RPMI7951 (cell line): ENCODE measurements at places on chromosomes 2 and 18.

GRCh38 chr2:205002390-205002789, 457.1 kb downstream of the PARD3B start:
- DNase-seq = no peak

DNA sequence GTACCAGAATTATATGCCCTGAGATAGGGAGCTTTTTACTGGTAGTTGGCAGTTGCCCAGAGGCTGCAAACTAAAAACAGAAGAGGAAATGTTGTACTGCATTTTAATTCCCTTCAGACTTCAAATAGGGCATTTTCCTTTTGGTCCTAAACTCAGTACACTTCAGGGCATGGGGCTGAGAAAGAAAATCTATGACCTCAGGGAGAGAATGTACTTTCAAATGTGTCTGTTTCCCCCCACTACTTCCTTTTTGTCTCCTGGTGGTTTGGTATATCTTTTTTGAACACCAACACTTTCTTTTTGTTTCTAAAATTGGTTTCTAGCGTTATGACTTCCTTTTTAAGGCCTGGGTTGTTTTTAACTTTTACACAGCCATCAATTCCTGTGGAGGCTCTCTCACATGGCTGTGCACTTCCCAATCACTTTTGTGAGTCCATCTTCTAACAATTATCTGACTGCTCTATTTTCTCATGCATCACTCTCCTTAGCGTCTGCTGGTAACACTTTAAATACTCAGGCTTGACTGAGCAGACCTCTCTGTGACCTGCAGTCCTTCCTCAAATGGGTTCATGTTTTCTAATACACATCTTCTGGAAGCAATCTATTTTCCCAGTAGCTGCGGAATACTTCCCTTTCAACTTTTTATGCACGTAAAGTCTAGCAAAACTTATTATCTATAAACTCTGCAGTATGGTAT, 596.0 kb downstream of the LRP1B start:
- DNase-seq = no peak

DNA sequence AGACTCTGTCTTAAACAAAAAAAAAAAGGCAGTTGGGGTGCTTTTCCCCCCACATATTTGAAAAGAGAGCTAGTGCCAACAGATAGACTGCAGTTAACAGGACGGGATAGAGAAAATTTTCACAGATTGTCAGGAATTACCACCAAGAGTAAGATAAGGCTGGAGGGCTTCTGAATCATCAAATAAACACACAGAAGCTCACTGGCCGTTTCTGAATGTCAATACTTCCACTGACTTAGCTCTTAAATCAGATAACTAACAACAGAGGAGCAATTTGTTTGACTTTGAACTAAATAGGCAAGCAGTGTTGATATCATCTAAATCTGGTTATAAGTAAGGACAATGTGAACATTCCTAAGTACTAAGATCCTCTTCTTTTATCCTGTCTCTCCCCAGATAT, 34.7 kb downstream of the PIEZO2 start:
- DNase-seq = peak; percentile 76

- no peak for DNase-seq
Observed at GRCh38 chr2:236998236-236998635, 87.5 kb upstream of the COPS8 start.

DNA sequence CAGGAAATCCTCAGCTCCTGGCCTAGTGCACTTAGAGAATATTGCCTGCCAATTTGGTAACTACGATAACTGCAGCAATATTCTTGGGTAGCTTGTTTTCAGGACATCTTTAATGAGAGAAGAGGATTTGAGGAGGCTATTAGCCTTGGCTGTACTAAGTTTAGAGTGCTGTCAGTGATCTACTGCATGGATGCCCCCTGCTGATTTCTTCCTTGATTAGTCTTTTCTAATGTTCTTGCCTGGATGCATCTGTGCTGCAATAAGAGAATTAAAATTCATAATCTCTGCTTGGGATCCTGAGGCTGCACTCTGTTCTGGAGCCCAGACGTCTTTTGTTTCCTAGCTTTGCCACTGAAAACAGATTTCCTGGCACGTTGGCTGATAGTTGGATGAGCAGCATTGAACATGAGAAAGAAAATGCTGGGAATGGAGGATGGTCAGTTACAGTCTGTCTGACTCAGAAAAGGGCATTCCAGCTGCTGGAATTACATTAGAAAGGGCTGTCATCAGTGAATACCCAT, 115.4 kb downstream of the CCDC85A start:
- no peak for DNase-seq

- DNase-seq = no peak
Observed at GRCh38 chr2:222945887-222946286, 85.1 kb downstream of the ACSL3 start.

GRCh38 chr2:237669628-237670392, 42.4 kb downstream of the LRRFIP1 start:
- peak; percentile 100 for DNase-seq

GRCh38 chr2:43266711-43267111, 40.3 kb upstream of the ZFP36L2 start:
- DNase-seq = no peak

- DNase-seq = no peak
Observed at GRCh38 chr2:179141206-179141605, 91.3 kb upstream of the CCDC141 start.
